ENCODE measurements at places on chromosomes 1 and 21. TPM values are rescaled to one million over a fixed set of nuclear protein-coding genes. Genes with fewer than 3 reads are reported as not detected.

GRCh38 chr1:210978316-210978973 lies 155.5 kb downstream of the KCNH1 start:
- no peak overlapping the region for H3K27ac ChIP-seq
- DNase-seq, result no peak
- H3K4me3 ChIP-seq, result no peak overlapping the region

- no peak for DNase-seq
- H3K4me1 ChIP-seq, result no peaks in the 10 kb centered on the region
- H3K36me3 ChIP-seq, result no peaks in the 10 kb centered on the region
- no peaks in the 10 kb centered on the region for H3K27me3 ChIP-seq
Observed at GRCh38 chr1:245495681-245496080, 340.9 kb downstream of the KIF26B start.

GRCh38 chr1:205142102-205142469 lies 20.3 kb upstream of the RBBP5 start:
- H3K27me3 ChIP-seq, result no peaks in the 10 kb centered on the region
- no peak overlapping the region for H3K4me3 ChIP-seq
- no peak overlapping the region for H3K27ac ChIP-seq
- no peak for DNase-seq

The RUNX3 gene
- 4.8 TPM for polyA plus RNA-seq

The LAX1 gene
- 0.27 TPM for polyA plus RNA-seq

DNA sequence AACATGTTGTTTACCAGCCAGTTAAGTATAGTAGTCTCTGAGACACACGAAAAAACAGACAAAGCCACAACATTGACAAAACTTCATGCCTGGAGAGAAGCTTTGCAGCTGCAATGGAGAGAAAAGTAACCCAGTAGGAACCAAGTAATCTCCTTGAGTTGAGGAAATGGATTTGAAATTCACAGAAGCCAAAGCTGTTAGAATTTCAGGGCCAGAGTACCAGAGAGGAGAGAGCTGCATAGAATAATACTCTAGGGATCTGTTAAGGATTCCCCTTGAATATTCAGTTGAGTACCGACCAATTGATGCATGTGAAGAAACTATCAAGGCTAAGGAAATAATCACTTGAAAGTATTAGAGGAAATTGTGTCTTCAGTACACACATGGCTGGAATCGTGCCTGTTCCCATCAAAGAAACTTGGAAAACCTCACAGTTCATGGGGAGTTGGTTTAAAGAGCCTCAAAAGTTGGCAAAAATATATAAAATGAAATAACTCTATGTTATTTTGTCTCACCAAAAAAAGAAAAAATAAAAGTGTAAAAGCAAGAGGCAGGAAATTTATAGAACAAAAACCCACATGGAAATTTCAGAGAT lies 324.0 kb upstream of the NEGR1 start:
- H3K27ac ChIP-seq, result no peak overlapping the region
- H3K27me3 ChIP-seq, result no peaks in the 10 kb centered on the region
- no peaks in the 10 kb centered on the region for H3K4me1 ChIP-seq
- H3K36me3 ChIP-seq, result no peaks in the 10 kb centered on the region
- no peak overlapping the region for H3K4me3 ChIP-seq
- no peak for DNase-seq

DNA sequence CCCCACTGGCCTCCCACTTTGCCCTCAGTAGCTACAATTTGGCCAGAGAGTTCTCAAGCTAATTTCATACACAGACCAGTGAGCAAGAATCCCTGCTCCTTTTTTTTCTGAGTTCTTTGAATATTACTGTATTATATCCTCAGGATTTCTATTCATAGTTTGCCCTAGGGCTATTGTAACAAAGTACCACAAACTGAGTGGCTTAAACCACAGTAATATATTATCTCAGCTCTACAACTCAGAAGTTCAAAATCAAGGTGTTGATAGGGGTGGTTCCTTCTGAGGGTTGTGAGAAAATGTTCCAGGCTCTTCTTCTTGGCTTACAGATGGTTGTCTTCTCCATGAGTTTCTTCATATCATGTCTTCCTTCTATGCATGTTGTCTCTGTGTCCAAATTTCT lies 289.4 kb upstream of the ESRRG start:
- no peak for DNase-seq
- H3K4me1 ChIP-seq, result no peaks in the 10 kb centered on the region
- H3K27me3 ChIP-seq, result no peaks in the 10 kb centered on the region
- no peaks in the 10 kb centered on the region for H3K36me3 ChIP-seq

DNA sequence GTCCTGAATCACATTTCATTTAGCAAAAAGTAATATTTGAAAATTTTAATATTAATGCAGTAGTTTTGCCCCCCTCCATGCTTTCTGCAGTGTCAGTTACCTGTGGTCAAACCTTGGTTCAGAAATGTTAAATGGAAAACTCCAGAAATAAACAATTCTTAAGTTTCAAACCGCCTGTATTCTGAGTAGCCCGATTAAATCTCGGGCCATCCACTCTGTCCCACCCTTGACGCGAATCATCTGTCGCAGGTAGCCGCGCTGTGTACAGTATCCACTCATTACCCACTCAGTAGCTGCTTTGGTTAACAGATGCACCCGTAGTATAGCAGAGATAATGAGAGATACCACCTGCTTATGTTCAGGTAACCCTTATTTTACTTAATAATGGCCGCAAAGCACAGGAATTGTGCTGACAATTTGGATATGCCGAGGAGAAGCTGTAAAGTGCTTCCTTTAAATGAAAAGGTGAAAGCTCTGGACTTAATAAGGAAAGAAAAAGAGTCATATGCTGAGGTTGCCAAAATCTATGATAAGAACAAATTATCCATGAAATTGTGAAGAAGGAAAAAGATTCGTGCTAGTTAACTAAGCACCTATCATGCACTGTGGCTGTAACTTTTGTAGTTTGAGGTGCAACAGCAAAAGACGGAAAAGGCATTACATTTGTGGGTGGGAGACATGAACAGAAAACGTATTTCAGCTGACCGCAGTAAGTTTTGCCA lies 889 bp upstream of the SCYL3 start:
- H3K4me3 ChIP-seq, result peak overlapping the region; percentile 85
- H3K36me3 ChIP-seq, result no peaks in the 10 kb centered on the region
- H3K27ac ChIP-seq, result peak overlapping the region; percentile 96
- DNase-seq, result no peak
- no peaks in the 10 kb centered on the region for H3K27me3 ChIP-seq

DNA sequence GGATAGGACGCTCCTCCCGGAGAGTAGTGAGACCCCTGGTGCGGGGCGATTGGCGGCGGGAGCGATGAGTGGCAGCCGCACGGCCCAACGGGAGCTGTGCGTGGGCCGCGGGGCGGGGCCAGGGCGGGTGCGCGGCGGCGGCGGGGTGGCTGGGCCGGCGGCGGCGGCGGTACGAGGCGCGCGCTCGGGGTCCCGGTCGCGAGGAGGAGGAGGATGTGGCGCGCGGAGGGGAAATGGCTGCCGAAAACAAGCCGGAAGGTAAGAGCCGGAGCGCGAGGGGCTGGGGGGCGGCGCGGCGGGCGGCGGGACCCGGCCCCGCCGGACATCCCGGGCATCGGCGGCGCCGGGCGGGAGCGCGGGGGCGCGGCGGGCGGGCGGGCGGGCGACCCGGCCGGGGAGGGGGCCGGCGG lies at the start of gene CAMTA1:
Gene CAMTA1, plus strand, starts transcription at position 137 of the 410 bp plus-strand sequence. Its CDS starts 77 bp downstream, at position 214.
- no peak for DNase-seq
- peak within 1 kb of the TSS; percentile 90 for H3K4me3 ChIP-seq
- no peaks in the 10 kb centered on the region for H3K36me3 ChIP-seq
- H3K27me3 ChIP-seq, result no peaks in the 10 kb centered on the region

The SLAMF8 gene
- polyA plus RNA-seq, result 4.5 TPM

The OR14K1 gene
- not detected for polyA plus RNA-seq

DNA sequence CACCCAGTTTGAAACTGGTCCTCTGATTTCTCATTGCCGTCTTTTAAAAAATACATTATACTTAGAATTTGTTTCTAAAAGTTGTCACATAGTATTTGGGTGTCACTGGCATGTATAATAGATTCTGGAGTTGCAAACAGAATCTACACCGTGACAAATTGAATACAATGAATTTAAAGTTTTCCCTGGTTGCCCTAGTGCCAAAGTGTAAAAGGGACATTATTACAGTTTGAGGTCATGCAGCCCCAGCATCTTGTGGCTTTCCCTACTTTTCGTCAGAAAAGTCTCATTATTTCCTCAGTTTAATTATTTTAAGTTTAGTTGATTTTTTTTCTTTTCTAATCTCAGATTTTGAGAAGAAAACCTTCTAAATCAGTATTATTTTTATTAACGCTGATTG lies 155.9 kb downstream of the DISP1 start:
- H3K27ac ChIP-seq, result no peak overlapping the region
- no peak overlapping the region for H3K4me3 ChIP-seq
- H3K27me3 ChIP-seq, result no peaks in the 10 kb centered on the region
- no peaks in the 10 kb centered on the region for H3K36me3 ChIP-seq
- H3K4me1 ChIP-seq, result no peaks in the 10 kb centered on the region
- no peak for DNase-seq

The WDR77 gene
- 35.3 TPM for polyA plus RNA-seq

DNA sequence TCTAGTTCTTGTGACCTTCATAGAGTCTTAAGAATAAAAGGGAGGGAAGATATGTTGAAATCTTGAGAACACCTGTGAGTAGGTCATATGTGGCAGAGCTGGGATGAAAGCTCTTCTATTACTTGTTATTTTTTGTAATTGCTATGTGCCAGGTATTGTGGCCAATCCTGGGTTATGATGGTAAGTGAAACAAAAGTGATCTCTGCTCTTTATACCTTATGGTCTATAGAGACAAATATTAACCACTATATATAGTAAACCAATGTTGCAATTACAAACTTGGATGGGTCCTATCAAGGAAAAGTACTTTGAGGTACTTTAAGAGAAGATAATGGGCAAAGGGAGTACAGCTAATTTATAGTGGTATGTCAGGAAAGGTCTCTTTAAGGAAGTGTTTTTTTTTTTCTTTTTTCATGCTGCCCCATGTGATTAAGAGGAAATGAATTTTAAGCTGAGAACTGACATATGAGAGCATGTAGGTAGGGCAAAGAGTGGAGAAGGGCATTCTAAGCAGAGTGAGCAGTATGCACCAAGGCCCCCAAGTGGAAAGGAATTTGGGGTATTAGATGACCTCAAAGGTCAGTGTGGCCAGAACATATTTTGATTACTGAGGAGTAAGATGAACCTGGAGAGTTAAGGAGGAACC lies 43.3 kb downstream of the POU2F1 start:
- DNase-seq, result peak; percentile 72
- H3K27me3 ChIP-seq, result no peaks in the 10 kb centered on the region
- H3K4me3 ChIP-seq, result no peak overlapping the region
- peaks cover 13% of the 10 kb centered on the region for H3K4me1 ChIP-seq
- H3K36me3 ChIP-seq, result no peaks in the 10 kb centered on the region

DNA sequence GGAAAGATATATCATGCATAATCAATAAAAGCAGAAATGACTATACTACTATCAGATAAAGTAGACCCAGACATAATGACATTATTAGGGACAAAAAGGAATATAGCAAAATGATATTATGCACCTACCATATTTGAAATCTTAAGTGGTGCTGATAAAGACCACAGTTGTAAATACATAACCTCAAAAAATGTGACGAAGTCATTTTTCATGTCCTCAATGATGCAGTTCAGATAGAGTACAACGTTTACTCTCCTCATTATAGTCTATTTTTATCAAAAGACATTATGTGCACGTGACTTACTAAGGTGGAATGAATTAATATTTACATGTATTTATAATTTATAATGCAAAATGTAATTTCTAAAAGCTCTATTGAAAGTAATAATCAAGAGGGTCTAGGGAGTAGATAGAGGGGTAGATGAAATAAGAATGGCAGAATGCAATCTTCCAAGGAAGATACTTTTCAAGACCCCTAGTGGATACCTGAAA lies 61.7 kb upstream of the TNFSF4 start:
- no peaks in the 10 kb centered on the region for H3K4me1 ChIP-seq
- no peaks in the 10 kb centered on the region for H3K27me3 ChIP-seq
- no peak overlapping the region for H3K4me3 ChIP-seq
- H3K36me3 ChIP-seq, result no peaks in the 10 kb centered on the region
- no peak for DNase-seq

The USH2A gene
- 0.06 TPM for polyA plus RNA-seq

DNA sequence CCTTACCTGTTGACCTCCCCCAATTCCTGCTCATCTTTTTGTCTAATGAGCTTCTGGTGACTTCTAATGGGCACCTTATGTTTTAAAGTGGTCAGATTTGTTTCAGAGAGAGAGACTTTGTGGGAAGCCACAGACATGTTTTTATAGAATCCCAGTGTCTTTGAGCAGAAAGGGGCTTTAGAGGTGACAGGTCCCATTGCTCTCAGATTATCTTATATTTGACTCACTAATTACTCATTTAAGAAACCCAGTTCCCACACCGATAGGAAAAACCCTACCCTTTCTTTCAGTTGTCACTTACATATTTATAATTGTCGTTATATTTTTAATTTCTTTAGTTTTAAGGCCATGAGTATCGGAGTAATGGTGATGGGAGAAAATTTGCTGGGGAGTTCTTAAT lies 215.5 kb downstream of the CAMTA1 start:
- H3K36me3 ChIP-seq, result no peaks in the 10 kb centered on the region
- no peak for DNase-seq
- no peak overlapping the region for H3K4me3 ChIP-seq
- no peak overlapping the region for H3K27ac ChIP-seq

DNA sequence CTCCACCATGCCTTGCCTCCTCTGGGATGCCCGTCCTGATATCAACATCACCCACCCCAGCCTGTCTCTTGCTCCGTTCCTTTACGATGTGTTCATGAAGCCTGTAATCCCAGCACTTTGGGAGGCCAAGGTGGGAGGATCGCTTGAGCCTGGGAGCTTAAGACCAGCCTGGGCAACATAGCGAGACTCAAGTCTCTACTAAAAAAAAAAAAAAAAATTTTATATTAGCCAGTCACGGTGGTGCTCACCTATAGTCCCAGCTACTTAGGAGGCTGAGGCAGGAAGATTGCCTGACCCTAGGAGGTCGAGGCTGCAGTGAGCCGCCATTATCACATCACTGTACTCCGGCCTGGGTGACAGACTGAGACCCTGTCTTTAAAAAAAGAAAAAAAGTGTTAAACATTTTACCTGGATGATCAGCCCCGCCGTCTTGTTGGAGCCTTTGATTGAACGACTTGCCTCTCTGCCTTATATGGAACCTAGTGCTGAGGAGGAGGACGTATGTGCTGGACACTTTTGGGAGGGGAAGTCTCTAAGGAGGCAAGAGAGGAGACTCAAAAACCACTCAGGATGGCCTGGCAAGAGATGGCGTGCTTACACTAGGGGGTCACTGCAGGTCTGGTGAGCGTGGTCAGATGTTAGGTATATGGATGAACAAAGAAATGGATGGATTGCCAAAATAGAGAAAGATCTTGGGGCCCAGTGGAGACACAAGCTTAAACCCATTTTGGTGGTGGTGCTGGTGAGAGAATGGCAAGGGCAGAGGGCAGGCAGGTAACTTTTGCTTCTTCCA lies 80.5 kb upstream of the IFFO2 start:
- H3K4me3 ChIP-seq, result no peak overlapping the region
- no peak for DNase-seq
- no peak overlapping the region for H3K27ac ChIP-seq
- peaks cover 12% of the 10 kb centered on the region for H3K27me3 ChIP-seq
- H3K4me1 ChIP-seq, result no peaks in the 10 kb centered on the region

GRCh38 chr1:75165264-75165663 lies 31.1 kb downstream of the LHX8 start:
- no peak for DNase-seq
- no peak overlapping the region for H3K27ac ChIP-seq
- no peaks in the 10 kb centered on the region for H3K27me3 ChIP-seq
- H3K4me1 ChIP-seq, result no peaks in the 10 kb centered on the region
